Dermis lymphatic vessel endothelial cell (primary cell): ENCODE measurements at places on chromosomes 3 and 15. TPM values are rescaled to one million over a fixed set of nuclear protein-coding genes. Genes with fewer than 3 reads are reported as not detected.

NEK10 gene
- 0.65 and 1.4 TPM in 2 replicates for total RNA-seq

ZDHHC19 gene
- not detected in 2 replicates for total RNA-seq

ACAA1 gene
- 27.8 and 36.7 TPM in 2 replicates for total RNA-seq

SPCS1 gene
- 28.9 and 29.0 TPM in 2 replicates for total RNA-seq

CD96 gene
- under 0.01 TPM in 1 of 2 replicates, not detected in the other for total RNA-seq

CATSPER2 gene
- 0.33 and 0.95 TPM in 2 replicates for total RNA-seq

OXTR gene
- 0.17 and 0.65 TPM in 2 replicates for total RNA-seq

CX3CR1 gene
- not detected in 2 replicates for total RNA-seq

SAMD7 gene
- not detected in 2 replicates for total RNA-seq

LRRK1 gene
- total RNA-seq = 5.6 and 7.5 TPM in 2 replicates

PIERCE2 gene
- 0.76 and 1.8 TPM in 2 replicates for total RNA-seq

P2RY1 gene
- total RNA-seq = 1.1 and 2.9 TPM in 2 replicates

MUSTN1 gene
- 0.11 TPM in 1 of 2 replicates, not detected in the other for total RNA-seq

PTX3 gene
- total RNA-seq = 199 and 213 TPM in 2 replicates

MUC13 gene
- total RNA-seq = not detected in 2 replicates

MAGEL2 gene
- total RNA-seq = under 0.01 TPM in 2 replicates

CYP1A1 gene
- total RNA-seq = 47.1 and 65.0 TPM in 2 replicates

CCR3 gene
- not detected in 2 replicates for total RNA-seq

PRR23E gene
- total RNA-seq = not detected in 2 replicates

CCDC14 gene
- 6.7 and 11.3 TPM in 2 replicates for total RNA-seq

ITGA11 gene
- 9.8 and 13.9 TPM in 2 replicates for total RNA-seq

PROS1 gene
- total RNA-seq = 17.3 and 32.7 TPM in 2 replicates

ARL6 gene
- 6.0 TPM in 2 replicates for total RNA-seq

CP gene
- total RNA-seq = under 0.01 and 0.54 TPM in 2 replicates

FBXO45 gene
- total RNA-seq = 12.5 and 21.7 TPM in 2 replicates

TPRG1 gene
- total RNA-seq = 0.09 and 0.43 TPM in 2 replicates

PP2D1 gene
- not detected in 2 replicates for total RNA-seq

INTS14 gene
- total RNA-seq = 27.4 and 39.5 TPM in 2 replicates

HYAL1 gene
- total RNA-seq = 6.4 and 7.6 TPM in 2 replicates

ACTRT3 gene
- total RNA-seq = 1.0 and 2.7 TPM in 2 replicates

SELENOK gene
- 23.8 and 35.4 TPM in 2 replicates for total RNA-seq

CLDN16 gene
- under 0.01 TPM in 1 of 2 replicates, not detected in the other for total RNA-seq

CAND2 gene
- 0.69 and 0.98 TPM in 2 replicates for total RNA-seq

TMOD2 gene
- 41.9 and 42.2 TPM in 2 replicates for total RNA-seq

MYO1E gene
- 19.0 and 44.1 TPM in 2 replicates for total RNA-seq

EPHA6 gene
- under 0.01 TPM in 1 of 2 replicates, not detected in the other for total RNA-seq

SCG5 gene
- total RNA-seq = 0.22 and 0.60 TPM in 2 replicates

HEG1 gene
- total RNA-seq = 18.0 and 20.5 TPM in 2 replicates

NLGN1 gene
- total RNA-seq = under 0.01 TPM in 2 replicates

PATL2 gene
- total RNA-seq = 0.09 and 0.11 TPM in 2 replicates

CDCP1 gene
- total RNA-seq = 0.11 TPM in 1 of 2 replicates, not detected in the other

KLHL24 gene
- total RNA-seq = 106 and 143 TPM in 2 replicates

GUCA1C gene
- not detected in 2 replicates for total RNA-seq

CEP152 gene
- total RNA-seq = 1.1 and 1.6 TPM in 2 replicates

RARB gene
- total RNA-seq = 0.43 and 1.4 TPM in 2 replicates

GOLGA6B gene
- not detected in 2 replicates for total RNA-seq

ZNF501 gene
- total RNA-seq = 4.2 and 6.7 TPM in 2 replicates

CPNE9 gene
- not detected in 2 replicates for total RNA-seq

EPHB3 gene
- total RNA-seq = under 0.01 and 0.09 TPM in 2 replicates

INSYN1 gene
- 0.43 and 0.60 TPM in 2 replicates for total RNA-seq

CHRNA7 gene
- total RNA-seq = 0.17 and 0.43 TPM in 2 replicates

LPP gene
- 29.3 and 43.6 TPM in 2 replicates for total RNA-seq
